ENCODE measurements at places on chromosomes 7 and 10.
A peak's percentile ranks its signal among the peaks of the same experiment; 100 is the strongest.

- H3K4me1 ChIP-seq = no peaks in the 10 kb centered on the region
- no peaks in the 10 kb centered on the region for H3K27me3 ChIP-seq
- H3K36me3 ChIP-seq = peaks cover 2% of the 10 kb centered on the region
- no peak overlapping the region for H3K4me3 ChIP-seq
- H3K27ac ChIP-seq = no peak overlapping the region
- no peak for DNase-seq
Measured at GRCh38 chr7:1869452-1870130, 199.5 kb downstream of the ELFN1 start.

GRCh38 chr7:121402701-121403100 lies 6.6 kb upstream of the FAM3C start:
- H3K36me3 ChIP-seq = no peaks in the 10 kb centered on the region
- no peaks in the 10 kb centered on the region for H3K4me1 ChIP-seq
- H3K4me3 ChIP-seq = no peak overlapping the region
- no peak for DNase-seq

- no peaks in the 10 kb centered on the region for H3K27me3 ChIP-seq
- no peak overlapping the region for H3K4me3 ChIP-seq
- no peak for DNase-seq
- H3K4me1 ChIP-seq = no peaks in the 10 kb centered on the region
Measured at GRCh38 chr7:21368317-21368716, 59.6 kb upstream of the SP4 start.

GRCh38 chr7:105439174-105439893 lies 50.6 kb upstream of the SRPK2 start:
- no peaks in the 10 kb centered on the region for H3K27me3 ChIP-seq
- no peaks in the 10 kb centered on the region for H3K36me3 ChIP-seq
- peak overlapping the region; percentile 18 for H3K27ac ChIP-seq
- peaks cover 7% of the 10 kb centered on the region for H3K4me1 ChIP-seq

GRCh38 chr10:33126742-33127141 lies 168.7 kb upstream of the ITGB1 start:
- H3K4me3 ChIP-seq = no peak overlapping the region
- H3K36me3 ChIP-seq = no peaks in the 10 kb centered on the region
- peak overlapping the region; percentile 17 for H3K27ac ChIP-seq

DNA sequence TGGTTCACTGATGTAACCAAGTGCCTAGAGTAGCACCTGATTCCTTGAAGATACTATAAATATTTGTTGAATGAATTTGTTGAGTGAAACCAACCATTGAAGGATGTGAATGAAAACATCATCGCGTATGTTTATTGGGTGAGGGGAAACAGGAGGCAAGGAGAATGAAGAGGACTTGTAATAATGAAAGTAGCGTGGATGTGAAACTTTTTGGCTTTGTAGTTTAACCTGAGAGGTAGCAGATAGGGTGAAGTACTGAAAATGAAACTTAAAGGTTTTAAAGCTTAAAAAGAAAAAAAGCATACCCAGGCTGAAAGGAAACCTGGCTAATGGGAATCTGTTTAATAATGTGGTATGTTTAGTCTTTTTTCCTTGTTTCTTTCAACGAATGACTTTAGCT lies 5.2 kb downstream of the CCNY start:
- peaks cover 14% of the 10 kb centered on the region for H3K4me1 ChIP-seq
- no peaks in the 10 kb centered on the region for H3K27me3 ChIP-seq
- no peak overlapping the region for H3K27ac ChIP-seq
- DNase-seq = no peak
- no peak overlapping the region for H3K4me3 ChIP-seq
- no peaks in the 10 kb centered on the region for H3K36me3 ChIP-seq

DNA sequence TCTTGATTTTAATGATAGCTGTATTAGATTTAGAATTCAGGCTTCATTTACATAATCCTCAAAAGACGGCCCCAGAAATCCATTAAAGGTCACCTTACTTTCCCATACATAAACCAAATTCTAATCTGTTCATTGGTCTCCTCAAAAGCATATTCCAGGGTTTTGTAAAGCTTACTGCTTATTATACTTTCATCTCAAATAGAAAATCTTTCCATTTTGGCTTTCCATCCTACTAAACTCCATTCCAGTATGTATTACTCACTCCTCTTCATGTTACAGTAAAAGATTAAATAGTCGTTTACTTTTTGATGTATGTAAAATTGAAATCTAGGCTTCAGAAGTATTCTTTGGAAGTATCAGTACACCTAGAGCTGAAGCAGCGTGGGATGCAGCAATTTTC lies 143.5 kb upstream of the LRRN3 start:
- H3K4me3 ChIP-seq = no peak overlapping the region
- no peak overlapping the region for H3K27ac ChIP-seq
- no peaks in the 10 kb centered on the region for H3K36me3 ChIP-seq
- peaks cover 7% of the 10 kb centered on the region for H3K4me1 ChIP-seq
- H3K27me3 ChIP-seq = no peaks in the 10 kb centered on the region

DNA sequence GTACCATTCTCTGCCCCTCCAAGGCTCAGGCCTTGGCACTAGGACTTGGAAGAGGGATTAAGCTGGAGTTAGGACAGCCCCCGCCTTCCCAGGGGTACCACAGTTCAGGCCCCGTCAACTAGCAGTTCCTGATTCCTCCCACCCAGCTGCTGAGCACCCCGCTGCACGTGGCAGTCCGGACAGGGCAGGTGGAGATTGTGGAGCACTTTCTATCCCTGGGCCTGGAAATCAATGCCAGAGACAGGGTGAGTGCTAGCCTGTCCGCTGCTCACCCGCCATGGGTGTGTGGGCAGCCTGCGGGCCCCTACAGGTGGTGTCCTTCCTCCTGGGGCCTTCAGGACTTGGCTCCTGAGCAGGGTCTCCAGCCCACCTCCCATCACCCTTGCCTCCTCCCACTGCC lies 2.0 kb upstream of the HOGA1 start:
- H3K4me3 ChIP-seq = no peak overlapping the region
- H3K36me3 ChIP-seq = no peaks in the 10 kb centered on the region
- no peak for DNase-seq
- H3K27me3 ChIP-seq = no peaks in the 10 kb centered on the region

GRCh38 chr7:101725921-101726320 lies 91.5 kb upstream of the CUX1 start:
- H3K27me3 ChIP-seq = 0 out of 2 replicates have a peak, but pooled peaks cover 2% of the 10 kb centered on the region
- no peak for DNase-seq
- no peak overlapping the region for H3K27ac ChIP-seq
- peaks cover 10% of the 10 kb centered on the region for H3K4me1 ChIP-seq
- H3K4me3 ChIP-seq = no peak overlapping the region

GRCh38 chr7:131071786-131072504 lies 255.7 kb upstream of the MKLN1 start:
- no peak overlapping the region for H3K27ac ChIP-seq
- no peak overlapping the region for H3K4me3 ChIP-seq

DNA sequence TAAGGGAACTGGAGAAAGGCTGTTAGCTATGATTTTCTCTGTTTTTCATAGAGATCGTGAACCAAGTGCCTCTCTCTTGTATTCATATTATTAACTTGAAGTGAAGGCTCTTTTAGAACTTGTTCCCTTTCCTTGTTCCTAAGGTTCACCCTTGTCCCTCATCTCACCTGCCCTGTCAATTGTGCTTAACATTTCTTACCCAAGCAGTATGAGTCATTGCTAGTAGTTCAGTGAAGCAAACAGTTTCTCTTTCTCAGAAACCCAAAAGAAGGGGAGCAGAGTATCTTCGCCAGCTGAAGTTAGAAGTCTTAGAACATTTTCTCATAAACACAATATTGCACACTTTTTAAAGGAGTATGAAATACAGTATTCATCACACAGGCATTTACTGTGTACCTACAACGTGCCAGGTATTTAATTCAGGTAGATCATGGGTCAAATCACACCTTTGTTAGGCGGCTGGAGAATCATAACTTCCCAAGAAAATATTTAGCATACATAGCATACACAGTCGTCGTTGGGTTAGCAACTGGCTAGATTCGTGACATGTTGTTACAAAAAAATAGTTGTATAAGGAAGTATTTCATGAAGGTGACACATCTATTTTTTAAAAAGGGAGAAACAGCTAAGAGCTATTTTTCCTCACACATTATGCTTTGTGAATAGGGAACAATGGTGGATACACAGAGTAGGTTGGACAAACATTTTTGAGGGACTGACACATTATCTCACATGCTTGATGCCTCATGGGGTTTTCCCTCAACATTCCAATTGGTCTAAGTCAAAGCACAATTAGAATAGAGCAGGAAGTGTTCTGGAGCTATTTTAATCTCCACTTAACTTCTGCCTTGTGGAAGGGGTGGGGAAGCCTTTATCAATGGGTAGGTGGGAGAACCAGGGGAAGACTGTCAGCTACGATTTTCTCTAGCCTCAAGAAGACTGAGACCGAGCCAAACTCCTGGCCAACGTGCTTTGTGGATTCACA lies 13.2 kb downstream of the HDAC9 start:
- DNase-seq = peak; percentile 98
- H3K27ac ChIP-seq = peak overlapping the region; percentile 96

DNA sequence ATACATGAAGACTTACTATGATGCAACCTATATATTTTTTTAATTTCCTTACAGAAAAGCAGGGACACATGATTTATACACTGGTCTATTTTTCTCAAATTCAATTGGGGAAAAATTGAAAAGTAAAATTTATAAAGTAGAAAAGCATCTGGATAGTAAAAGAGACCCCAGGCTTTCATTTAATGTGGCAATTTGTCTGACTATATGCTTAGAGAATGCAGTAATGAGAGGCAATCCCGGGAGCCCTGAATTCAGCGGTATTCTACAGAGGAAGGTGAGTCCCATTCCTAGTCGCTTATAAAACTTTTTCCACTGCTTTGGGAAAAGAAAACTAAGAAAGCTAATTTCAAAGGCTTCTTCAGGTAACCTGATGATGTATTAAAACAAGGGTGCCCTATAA lies 167.1 kb downstream of the SEMA3D start:
- no peaks in the 10 kb centered on the region for H3K36me3 ChIP-seq
- no peak for DNase-seq
- no peaks in the 10 kb centered on the region for H3K27me3 ChIP-seq
- H3K4me3 ChIP-seq = no peak overlapping the region
